Heart left ventricle (tissue), 16 donors: ENCODE measurements at places on chromosomes 7 and 10.

DNA sequence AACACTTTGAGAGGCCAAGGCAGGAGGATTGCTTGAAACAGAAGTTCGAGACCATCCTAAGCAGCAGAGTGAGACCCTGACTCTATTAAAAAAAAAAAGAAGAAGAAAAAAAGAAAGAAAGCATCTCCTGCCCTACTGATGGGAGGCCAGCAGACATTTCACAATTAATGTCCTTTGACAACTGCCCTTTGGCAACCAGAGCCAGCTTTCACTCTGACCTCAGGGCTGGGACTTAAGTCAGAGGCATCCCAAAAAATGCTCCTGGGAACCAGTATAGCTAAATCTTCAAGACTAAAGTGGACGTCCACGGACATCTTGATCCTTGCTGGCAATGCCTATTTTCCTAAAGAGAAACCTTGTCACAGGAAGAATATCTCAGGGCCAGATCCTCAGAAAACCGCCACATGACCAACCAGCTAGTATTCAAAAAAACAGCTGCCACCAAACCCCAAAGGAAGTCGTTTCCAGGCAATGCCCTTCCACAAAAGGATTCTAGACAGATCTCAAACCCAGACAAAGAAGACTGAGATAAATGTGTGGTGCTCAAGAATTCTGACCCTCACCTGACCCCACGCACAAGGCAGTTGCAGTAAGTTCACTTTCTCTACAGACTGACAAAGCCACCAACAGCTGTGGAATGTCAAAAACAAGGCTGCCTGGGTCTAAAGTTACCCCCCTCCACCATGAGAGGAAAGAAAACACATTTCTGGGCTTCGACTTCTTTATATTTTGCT is 18.4 kb downstream of the GFRA1 start:
- no peak for DNase-seq

- no peak for DNase-seq
Measured at GRCh38 chr10:113905756-113906155, 51.3 kb downstream of the NHLRC2 start.

DNA sequence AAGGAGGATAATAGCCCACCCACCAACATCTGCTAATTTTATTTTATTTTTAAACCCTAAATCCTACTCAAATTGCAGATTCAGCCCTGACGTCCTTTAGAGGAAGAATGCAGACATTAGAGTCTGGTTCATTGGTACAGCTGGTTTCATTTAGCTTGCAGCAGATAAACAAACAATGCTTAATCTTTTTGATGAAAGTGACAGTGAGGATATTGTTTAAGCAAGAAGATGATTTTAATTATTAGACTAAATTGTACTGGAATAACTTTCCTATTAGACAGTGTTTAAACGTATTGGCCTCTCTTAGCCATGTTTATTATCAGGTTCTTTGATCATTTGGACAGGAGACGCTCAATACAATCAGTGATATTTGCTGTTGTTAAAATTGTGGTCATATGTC is 164.8 kb downstream of the CDK14 start:
- DNase-seq: no peak

DNA sequence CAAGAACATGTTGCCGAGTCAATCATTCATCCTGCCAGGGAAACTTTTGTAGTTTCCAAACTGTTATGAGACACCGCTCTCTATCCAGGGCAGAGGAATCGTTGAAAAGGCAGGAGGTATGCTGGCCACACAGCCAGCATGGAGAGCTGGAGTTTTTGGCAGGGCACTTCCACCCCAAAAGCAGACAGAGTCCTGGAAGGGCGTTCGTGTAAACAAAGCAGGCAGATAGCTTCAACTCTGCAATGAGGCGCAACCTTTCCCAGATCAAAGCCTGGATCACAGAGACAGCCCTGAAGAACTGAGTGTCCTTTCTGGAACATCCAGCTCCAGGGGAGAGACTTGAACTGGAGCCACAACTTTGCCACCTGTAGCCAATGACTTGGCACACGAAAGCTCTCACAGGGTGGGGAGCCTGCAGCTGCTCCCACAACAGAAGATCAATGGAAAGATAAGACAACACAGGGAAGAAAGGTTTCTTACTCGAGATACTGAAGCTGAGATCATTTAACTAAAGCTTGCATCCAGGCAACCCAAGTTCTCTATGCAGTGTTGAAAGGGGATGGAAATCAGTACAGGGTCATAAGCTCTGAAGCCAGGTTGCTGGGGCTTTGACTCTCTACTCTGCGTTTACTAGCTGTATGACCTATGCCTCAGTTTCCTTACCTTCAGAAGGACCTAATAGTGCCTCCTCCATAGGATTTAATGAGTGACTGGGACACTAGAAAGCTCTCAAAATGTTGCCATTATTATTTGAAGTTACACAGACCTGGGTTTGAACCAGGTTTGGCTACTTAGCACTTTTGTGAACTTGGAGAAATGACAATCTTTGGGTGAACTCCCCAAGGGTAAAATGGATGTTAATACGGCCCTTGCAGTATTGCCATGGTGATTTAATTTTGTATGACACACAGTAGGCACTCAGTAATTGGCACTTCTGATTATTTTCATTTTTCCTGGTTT is 434.8 kb upstream of the NPVF start:
- DNase-seq: no peak

DNA sequence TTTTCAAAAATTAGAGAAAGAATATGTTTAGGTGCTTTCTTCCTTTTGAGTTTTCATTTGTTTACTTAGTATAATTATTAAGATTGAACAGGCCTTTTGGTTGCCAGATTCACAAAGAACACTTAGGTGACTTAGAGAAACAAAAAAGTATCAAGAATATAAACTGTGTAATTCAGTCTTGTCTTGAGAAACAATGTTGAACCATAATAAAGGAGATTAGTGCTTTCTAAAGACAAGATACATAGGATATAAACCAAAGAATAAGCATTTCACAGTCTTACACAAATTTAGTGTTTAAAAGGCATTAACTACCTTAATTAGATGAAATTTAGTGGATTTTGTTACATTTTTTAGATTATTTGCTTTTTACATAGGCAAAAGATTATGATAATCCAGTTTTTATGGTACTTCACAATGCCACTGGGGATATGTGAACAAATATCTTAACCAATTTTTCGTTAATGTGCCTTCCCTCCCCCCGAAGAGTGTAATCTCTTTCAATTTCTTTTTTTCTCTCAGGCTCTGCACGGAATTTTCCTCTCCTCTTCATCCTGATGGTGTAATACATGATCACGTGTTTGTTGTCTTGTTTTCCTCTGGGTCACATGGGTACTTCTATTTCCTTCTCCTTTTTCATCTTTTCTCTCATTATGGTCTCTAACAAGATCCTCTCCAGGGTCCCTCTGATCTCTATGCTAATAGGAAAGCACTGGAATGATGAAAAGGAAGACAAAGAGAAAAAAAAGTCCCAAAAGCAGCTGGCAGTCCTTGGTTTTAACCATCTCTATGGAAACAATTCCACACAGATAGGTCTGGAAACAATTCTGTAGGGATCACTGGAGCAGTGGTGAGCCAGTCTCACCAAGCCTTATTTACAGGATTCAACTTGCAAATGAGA is 3.7 kb upstream of the HNRNPH3 start:
- no peak for DNase-seq

GRCh38 chr10:113576852-113577251 is 24.0 kb downstream of the HABP2 start:
- DNase-seq: no peak

- DNase-seq: no peak
Measured at GRCh38 chr10:114376523-114376922, 27.8 kb downstream of the AFAP1L2 start.

DNA sequence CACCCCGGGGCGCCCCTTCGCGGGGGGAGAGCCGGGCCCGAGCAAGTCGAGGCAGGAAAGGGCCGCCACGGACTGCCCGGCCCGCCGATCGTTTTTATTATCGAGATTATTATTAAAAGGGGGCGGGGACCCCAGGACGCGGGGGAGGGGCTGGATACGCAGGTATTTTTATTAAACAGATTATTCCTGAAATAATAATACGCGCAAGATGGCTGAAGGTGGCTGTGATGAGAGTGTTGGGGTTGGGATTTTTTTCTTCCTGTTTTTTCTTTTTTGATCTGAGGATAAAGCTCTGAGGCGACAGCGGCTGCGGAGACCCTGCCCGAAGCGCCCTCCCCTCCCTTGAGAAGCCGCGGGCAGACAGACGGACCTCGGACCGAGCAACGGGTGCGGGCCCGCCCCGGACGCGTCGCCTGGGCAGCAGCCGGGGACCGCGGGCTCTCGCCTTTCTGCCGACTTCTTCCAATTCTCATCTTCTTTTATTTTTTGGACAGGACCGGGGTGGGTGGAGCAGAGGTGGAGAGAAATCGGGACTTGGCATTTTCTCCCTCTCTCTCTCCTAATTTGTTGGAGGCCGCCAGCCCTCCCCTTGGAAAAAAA is 1.4 kb upstream of the TRIM8 start:
- no peak for DNase-seq

GRCh38 chr10:129552119-129552518 is 85.1 kb downstream of the MGMT start:
- DNase-seq: no peak

DNA sequence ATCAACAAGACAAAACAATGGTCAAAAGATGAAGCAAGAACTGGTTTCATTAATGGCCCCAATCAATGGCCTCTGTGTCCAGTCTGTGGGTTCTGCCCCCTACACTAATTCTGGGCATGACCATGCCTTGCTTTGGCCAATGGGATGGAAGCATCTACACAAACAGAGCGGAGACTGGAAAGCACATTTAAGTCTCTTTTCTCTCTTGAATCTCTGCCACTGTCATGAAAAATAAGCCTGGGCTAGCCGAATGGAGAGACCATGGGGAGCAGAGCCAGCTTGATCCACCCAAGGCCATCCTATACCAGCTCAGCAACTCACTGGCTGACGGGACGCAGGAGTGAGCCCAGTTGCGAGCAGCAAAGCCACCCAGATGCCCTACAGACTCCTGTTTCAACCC is 30.9 kb downstream of the ANKRD16 start:
- DNase-seq: no peak

GRCh38 chr7:46839651-46840050 is 742.3 kb downstream of the TNS3 start:
- DNase-seq: no peak

DNA sequence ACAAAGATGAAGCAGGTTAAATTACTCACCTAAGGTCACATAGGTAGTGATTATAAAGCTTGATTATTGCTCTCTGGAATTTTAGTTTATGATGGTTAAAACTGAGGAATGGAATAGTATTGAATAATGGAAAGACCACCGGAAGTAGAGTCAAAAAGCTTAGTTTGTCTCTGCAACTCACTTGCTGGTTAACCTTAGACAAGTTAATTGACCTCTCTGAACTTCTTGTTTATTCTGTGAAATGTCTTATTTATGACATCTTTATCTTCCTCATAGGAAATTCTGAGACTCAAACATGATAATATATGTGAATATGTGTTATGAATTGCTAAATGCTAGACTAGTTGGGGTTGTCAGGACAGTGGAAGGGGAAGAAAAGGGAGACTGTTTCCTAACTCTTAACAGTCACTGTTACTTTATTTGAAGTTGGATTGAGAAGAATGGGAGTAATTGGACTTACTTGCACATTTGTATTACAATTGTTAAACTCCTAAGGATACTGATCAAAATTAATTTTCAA is 9.6 kb downstream of the DLD start:
- DNase-seq: no peak

- no peak for DNase-seq
Measured at GRCh38 chr10:11489591-11489990, 121.9 kb downstream of the USP6NL start.

GRCh38 chr7:57417736-57418135 is 32.2 kb upstream of the ZNF716 start:
- no peak for DNase-seq

DNA sequence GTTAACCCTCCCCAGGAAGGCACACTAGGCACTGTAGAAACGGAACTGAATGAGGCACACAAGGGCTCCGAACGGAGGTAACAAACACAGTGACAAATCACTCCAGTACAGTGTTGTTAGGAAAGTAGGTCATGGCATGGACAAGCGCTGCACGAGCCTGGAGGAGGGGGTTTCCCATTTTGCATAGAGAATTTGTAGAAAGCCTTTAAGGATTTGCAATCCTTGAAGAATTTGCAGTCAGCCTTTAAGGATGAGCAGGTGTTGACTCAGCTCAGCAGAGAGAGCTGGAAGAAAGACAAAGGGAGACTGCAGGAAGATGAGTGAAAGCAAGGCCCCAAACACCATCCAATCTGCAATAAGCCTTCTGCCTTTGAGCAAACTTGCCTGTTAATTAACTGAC is 51.1 kb upstream of the PPP1R3C start:
- DNase-seq: no peak

DNA sequence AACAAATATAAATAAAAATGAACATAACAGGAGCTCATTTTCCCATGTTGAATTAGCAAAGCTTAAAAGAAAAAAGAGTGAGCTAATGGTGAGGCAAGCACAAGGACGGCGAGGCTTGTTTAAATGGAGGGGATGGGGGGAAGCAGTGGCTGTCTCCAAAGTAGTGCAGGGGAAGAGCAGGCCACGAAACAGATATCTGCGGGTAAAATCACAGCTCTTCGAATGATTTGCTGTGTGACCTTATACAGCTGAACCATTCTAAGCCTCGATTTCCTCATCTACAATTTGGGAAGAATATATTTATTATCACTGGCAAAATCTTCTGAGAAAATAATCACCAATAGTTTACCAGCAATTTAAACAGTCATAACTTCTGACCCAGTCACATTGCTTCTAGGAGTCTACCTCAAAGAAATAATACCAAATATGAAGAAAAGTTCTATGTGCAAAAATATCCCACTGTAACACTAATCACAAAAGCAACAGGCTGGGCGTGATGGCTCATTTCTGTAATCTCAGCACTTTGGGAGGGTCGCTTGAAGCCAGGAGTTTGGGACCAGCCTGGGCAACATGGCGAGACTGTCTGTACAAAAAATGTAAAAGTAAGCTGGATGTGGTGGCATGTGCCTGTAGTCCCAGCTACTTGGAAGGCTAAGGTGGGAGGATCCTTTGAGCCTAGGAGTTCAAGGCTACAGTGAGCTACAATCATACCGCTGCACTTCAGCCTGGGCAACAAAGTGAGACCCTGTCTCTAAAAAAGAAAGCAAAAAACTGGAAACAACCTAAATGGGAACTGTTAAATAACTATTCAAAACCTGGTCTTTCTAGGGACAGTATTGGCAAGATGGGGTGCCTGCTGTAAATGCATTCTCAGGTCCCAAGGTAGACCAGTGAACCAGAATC is 63.1 kb upstream of the ASAH2 start:
- no peak for DNase-seq

- DNase-seq: no peak
Measured at GRCh38 chr7:47192978-47193377, 388.9 kb downstream of the TNS3 start.

- no peak for DNase-seq
Measured at GRCh38 chr10:36171953-36172940, 530.2 kb upstream of the FZD8 start.
